ENCODE measurements at places on chromosomes 7 and 10. TPM values are rescaled to one million over a fixed set of nuclear protein-coding genes. Genes with fewer than 3 reads are reported as not detected.

Gene ZNF467
- total RNA-seq: 3.3 TPM

DNA sequence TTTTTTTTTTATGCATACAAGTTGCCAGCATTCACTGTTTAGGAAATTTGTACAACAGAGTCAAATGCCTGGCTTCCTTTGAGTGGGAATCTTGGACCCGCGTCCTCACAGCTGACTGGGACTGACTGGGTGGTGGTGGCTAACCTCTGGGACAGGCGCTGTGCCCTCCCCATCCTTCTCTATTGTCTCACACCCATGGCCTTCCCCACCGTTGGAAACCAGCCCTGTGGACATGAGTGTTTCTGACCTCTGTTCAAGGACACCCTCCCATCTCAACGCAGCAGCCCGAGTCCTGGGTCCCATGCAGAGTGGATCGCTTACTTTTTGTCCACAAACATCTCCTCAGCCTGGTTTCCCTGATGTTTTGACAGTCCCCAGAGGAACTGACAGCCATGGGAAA lies 125.1 kb upstream of the PPIF start:
- no peak for DNase-seq

DNA sequence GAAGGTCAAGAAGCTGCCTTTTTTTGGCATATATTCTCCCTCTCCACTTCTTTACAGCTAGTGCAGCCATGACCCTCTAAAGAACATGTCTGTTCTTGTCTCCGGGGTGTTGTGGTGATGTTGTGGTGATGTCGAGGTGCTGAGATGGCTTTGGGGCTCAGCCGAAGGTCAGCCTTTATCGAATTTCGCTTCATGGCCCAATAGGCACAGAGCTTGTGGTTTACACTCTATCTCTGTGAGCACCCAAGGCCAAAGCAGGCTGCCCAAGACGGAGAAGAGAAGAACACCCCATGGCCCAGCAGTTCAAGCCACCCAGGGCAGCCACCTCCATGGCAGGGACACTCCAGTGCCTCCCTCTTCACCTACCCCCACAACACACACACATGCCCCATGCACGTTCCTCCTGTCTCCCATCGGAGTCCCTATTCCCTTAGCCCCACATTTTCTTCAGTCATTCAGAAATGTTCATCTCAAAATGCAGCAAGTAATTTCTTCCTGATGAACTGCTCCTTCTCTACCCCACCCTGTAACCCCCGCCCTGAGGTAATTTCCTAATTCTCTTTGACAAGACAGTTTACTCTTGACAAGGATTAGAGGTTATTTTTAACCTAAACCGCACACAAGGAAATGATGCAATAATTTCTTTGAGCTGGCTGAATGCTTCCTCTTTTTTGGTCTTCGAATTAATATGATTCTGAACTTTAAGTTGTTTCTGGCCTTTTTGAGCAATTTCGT lies 18.6 kb upstream of the ADRB1 start:
- peak; percentile 22 for DNase-seq

- no peak for DNase-seq
Measured at GRCh38 chr7:104629408-104629807, 301.0 kb downstream of the LHFPL3 start.

DNA sequence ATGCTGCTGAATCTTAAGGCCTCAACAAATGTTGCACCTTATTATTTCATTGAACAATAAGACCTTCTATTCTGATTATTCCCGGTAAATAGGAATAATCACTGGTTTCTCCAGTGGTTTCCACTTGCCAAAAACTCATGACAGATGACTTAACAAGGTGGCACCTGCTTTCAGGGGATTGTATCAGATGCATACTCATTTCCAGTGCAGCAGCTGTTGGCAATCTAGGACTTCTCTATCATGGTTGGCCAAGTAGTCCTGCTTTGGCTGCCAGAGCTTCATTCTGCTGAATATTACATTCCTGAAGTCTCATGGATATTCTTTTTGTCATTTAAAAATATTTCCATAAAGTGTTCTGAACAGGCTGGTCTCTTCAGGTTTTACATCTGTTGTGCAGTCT lies 193.3 kb downstream of the ADK start:
- no peak for DNase-seq
